Sciatic nerve (tissue), 2 donors: ENCODE measurements at places on chromosomes 11 and 22.

GRCh38 chr22:35053060-35053835, 12.7 kb upstream of the ISX start:
- DNase-seq = no peak

- DNase-seq = no peak
These were observed 24.2 kb upstream of the KCNJ11 start for GRCh38 chr11:17412488-17413180.

DNA sequence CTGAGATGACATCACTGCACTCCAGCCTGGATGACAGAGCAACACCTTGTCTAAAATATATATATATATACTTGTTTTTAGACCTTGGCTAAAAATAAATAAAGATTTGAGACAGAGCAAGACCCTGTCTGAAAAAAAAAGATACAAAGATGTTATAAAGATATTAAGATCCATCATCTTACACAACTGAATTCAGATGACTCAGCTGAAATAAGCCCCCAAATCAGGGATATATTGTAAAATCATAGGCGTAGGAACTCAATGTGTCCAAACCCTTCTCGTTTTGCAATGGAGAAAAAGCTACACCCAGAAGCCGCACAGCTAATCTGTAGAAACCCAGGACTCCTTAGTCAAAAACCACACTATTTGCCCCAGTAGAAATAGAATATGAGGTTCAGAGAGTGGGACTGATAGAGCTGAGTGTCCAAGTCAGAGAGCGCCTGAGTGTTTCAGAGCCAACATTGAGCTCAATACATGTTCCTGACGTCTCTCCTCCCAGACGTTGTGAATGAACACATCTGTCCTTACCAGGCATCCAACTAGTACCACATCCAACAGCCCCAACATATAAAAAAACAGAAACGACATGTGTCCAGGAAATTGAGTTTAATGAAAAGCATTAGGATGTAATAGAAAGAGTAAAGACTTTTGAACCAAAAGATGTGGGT, 207.9 kb upstream of the BLID start:
- DNase-seq = no peak

DNA sequence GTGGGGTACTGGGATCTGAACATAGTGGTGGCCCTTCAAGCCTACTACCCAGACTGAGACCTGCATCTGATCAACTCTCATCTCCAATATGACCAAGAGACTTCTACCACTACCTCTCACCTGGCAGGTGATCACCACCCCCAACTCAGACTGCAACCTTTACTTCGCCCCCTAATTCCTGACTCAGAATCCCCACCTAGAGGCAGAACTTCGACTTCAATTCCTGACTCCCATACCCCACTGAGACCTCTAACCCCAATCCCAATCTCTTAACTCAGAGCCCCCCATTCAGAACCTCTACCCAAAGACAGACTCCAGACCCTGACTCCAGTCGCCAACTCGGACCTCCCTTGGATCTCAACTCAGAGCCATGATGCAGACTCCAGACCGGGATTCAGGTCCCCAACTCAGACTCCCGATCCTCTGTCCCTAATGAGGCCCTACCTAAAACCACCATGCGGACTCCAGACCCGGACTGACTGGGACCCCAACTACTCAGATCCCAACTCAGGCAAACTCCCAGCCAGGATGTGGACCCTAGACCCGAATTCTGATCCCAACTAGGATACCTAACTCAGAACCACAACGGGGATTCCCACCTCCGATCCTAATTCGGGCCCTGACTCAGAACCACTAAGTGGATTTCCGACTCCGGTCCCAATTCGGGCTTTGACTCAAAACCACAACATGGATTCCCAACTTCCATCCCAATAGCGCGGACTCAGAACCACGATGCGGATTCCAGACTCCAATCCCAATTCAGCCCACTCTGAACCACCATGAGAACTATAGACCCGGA, 1.2 kb downstream of the KCNQ1OT1 start:
- no peak for DNase-seq

DNA sequence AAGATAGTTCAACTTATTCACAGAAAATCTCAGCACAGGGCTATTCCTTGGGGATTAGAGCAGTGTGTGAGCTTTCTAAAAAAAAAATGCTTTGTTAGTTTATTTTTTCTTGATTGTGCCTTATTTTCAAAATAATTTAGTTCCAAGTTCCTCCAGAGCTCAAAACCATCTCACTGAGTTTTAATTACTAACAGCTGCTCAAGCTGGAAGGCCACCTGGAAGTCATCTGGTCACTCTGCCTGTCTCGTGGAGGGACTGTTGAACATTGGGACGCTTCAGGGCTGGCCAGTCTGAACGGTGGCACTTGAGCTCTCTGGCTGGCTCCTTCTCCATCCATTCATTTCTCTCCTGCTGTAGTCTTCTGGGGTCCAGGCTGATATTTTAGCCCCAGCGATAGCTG, 4.0 kb downstream of the OR51E1 start:
- no peak for DNase-seq

- DNase-seq = no peak
These were observed 380 bp downstream of the C11orf96 start for GRCh38 chr11:43942662-43943371.

DNA sequence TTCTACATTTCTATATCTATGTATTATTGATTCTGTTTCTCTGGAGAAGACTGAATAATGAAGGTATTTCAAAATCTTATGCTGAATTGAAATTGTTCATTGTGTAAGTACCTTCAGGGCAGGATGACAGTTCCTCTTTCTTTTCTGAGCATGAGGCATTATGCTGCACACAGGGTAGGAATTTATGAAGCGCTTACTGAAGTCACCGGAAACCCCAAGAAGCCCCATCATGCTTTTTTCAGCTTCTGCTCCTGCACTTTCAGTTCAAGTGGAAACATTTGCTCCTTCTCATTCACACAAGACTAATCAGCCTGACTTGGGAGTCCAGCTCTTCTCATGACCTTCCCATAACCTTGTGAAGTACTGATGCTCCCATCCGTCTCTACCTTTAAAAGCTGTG, 314.7 kb upstream of the SORL1-AS1 start:
- no peak for DNase-seq

GRCh38 chr11:90223248-90223585, 368 bp upstream of the CHORDC1 start:
- no peak for DNase-seq

DNA sequence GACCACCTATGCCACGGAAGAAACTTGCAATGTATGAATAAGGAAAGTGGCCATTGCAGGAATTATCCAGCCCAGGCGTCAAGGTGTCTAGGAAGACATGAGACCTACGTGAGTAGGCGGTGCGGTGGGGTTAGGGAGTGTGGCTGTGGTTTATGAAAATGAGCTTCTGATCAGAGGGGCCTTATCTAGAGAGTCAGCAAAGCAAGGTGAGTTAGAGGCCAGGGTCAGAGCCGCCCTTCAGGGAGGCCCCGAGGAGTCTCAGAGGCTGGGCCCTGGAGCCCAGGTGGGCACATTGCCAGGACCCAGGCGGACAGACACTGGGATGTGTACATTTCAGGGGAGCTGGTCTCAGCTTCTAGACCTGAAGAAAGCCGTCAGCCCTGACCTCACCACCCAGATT, 13.8 kb upstream of the LINC01488 start:
- no peak for DNase-seq

DNA sequence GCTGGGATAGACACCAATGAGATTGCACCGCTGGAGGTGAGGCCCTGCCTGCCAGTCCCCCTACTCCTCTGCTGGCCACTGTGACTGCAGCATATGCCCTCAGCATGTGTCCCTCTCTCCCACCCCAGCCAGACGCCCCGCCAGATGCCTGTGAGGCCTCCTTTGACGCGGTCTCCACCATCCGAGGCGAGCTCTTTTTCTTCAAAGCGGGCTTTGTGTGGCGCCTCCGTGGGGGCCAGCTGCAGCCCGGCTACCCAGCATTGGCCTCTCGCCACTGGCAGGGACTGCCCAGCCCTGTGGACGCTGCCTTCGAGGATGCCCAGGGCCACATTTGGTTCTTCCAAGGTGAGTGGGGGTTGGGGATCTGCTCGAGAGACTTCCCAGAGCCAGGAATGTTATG, 5.7 kb upstream of the SMARCB1 start:
- DNase-seq = no peak

DNA sequence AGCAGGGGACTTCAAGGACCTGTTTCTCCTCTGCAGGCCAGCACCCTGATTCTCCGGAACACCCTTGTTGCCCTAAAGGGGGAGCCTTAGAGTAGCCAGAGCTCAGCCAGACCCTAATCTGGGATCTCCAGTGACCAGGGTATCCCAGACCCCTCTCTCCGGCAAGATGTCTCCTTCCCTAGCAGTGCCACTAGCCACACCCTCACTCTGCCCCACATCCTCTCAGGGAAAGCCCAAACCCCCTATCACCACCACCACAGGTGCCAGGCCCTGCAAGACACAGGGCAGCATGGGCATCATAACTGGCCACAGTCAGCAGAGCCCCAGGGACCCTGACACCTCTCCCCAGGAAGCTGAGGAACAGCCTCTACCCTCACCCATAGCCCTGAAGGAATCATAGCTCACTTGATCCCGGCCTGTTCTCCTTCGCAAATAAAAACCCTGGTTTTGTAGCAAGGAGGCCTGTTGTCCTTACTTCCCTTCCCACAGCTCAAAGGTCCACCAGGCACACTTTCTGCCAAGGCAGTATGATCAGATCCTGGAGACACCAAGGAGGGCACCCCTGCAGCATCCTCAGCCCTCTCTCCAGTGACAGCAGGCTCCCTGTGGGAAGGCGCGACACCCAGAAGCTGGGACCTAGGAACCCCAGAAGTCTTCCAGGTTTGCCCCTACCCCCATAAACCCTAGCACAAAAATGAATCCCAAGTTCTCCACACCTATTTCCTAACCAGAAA, 4.6 kb downstream of the CFL1 start:
- DNase-seq = no peak
